SHP77 treated with DMSO at 0.1 percent for 48 hours (cell line): ENCODE measurements at places on chromosomes 16 and 17.

- no peak for DNase-seq
Observed at GRCh38 chr16:52545898-52546266, 1.1 kb downstream of the TOX3 start.

DNA sequence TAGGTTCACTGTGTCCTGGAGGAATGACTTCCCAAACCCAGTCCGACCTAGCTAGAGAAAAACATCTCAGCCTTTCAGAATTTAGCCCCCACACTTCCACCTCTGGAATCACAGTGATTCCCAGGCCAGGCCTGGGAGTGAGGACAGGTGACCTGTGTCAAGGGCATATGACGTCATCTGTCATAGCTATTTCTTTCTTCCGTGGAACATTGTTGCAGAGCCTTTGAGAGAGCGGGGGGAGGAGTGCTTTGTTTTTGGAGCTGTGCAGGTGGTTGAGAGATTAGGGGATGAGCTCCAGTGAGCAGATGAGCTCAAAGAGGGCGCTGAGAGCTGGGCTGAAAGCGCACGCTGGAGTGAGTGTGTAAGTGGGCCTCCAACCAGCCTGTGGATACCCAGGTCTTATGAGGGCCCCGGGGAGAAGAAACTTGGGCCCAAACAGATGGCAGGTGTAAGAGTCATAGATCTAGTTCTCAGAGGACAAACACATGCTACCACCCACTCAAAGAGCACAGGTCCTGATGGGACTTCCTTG, 344.8 kb downstream of the SNX29 start:
- DNase-seq: peak; percentile 73

GRCh38 chr17:79978548-79978855, 57.2 kb downstream of the TBC1D16 start:
- DNase-seq: no peak

- peak; percentile 33 for DNase-seq
Observed at GRCh38 chr17:38605841-38606645, at the start of gene SRCIN1. Gene SRCIN1 (minus strand): TSS chr17:38605952. CDS start chr17:38605705, 247 bp downstream.

DNA sequence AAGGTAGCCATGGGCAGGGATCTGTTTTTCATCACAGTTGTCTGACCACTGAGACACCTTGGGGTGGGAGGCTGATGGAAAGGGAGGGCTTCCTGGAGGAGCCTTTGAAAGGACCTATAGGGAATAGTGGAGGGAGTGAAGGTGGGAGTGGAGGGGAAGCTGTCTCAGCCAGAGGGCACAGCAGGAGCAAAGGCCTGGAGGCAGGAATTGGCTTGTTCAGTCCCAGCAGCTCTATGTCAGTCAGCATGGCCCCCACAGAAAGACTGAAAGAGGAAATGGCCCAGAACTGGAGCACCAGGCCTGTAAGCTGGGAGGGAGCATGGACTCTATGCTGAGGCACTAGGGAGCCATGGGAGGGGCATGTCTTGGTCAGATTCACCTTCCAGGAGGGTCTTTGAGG, 12.8 kb upstream of the CBFB start:
- no peak for DNase-seq
